ENCODE measurements at places on chromosomes 2 and 18. TPM values are rescaled to one million over a fixed set of nuclear protein-coding genes. Genes with fewer than 3 reads are reported as not detected.

Gene PLEK
- total RNA-seq = 2.2 TPM

Gene RNU2-63P
- 40.1 TPM for total RNA-seq

GRCh38 chr2:73373344-73373743 is 12.3 kb upstream of the ALMS1 start:
- no peak for DNase-seq

- no peak for DNase-seq
These were observed 34.7 kb downstream of the TRABD2A start for GRCh38 chr2:84846041-84846663.

GRCh38 chr18:34281722-34282121 is 57.0 kb upstream of the NOL4 start:
- no peak for DNase-seq

DNA sequence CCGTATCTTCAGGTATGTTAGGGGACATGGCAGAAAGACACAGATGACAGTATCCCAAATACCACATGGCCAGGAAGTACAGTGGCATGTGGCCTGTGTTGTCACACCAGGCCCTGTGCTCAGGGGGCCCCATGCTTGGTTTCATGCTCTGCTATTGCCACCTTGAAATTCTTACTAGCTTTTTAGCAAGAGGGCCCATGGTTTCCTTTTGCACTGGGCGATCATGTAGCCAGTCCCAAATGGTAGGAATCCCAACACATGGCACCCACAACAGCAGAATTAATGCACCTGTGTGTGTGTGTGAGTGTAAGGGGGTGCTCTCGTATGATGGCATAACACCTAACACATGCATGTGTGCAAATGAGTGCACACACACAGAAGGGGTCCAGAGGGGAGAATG is 39.2 kb downstream of the MYO7B start:
- no peak for DNase-seq

DNA sequence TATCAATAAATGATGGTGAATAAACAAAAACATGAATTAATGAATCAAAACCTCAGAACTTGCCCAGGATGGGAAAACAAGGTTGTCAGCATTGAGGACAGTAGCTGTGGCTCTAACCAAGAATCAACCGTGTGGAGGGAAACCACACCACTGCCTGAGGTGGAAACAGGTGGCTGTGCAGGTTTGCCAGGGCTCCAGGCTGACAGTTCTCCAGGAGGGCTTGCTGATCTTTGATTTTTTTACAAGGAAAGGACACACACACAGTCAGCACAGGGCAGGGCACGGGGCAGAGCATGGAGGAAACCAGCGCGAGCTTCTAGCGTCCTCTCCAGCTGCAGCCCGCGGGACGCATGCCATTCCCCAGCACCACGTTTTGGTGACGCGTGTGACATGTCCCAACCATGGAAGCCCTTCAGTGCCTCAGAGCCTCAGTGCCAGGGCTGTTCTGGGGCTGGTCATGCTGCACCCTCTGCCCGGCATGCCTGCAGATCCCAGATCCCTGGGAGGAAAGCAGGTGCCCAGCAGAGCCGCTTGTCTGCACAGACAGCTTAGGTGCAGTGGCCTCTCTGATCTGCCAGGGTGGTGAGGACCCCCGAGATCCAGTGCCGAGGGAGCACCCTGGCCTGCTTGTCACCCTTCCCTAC is 15.8 kb upstream of the AGXT start:
- no peak for DNase-seq

DNA sequence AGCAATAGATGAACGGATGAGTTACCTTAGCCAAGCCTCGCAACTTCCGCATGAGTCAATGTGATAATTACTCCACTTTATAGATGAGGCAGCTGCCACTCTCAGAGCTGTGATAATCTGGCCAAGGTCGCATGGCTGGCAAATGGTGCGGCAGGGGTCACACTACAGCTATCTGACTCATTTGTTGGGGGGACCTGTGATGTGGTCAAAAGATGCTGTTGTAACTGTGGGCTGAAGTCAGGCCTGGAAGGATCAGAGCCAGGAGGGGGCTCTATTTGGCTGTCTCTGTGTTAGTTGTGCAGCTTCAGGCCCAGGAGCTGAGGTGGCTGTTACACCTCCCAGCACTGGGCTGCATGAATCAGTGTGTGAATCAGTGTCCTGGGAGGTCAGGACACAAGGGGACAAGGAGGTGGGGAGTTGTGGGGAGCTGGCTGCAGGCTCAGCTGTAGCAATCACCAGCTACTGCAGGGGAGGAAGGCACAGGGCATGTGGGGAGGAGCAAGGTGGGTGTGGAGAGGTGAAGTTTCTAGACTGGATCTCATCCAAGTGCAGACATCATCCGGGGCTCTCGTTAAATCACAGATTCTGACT is 33.1 kb downstream of the NGEF start:
- DNase-seq = no peak

DNA sequence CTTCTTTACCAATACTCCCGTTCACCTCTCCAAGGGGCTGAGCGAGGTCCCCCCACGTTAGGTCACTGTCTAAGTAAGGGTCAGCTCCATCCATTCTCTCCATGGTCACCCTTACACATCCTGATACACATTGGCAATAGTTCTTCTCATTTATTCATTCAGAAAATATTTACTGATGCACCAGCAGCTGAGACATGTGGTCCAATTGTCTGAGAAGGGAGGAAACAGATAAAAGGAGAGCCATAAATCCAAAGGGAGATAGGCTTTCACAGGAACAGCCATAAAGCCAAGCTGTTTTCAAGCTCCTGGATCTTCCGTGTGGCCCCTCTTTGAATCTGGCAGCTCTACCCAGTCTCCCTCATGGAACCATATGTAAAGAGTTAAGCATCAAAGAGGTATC is 121.2 kb downstream of the TXNL1 start:
- DNase-seq = no peak

DNA sequence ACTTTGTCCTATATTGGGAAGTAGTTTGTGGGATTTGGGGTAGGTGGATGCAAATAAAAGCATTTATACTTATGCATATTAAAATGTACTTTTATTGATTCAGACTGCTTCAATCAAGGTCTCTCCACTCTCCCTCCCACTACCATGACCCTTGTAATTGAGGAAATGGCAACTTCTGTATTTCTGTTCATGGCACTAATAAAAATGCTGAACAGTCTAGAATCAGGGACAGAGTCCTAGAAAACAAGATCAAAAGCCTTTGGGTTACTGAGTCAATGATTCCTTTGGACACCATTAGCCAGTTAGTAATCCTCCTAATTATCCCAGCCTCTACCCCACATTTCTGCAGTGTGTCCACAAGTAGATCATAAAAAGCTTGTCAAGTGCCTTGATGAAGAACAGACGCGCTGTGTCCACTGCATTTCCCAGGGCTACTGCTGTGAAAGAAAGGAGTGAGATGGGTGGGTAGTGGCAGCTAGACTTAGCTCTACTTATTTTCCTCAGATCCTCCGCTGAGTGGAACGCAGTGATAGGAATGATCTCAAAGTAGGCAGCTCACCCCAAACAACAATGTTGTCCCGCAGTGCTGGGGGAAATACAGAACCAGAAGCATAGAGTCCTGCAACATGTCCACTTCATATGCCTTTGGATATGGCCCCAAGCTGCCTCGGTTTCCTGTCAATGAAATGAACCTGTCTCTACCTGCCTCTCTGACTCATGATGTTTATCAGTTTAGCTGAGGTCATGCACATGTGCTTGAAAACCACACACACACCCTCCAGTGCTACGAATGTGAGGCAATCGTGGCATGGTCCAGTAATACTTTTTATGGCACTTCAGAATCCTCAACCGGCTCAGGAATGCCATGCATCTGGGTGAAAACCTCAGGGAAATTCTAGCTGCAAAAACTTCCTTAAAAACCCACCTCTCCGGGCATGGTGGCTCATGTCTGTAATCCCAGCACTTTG is 115.5 kb downstream of the COL6A3 start:
- DNase-seq = no peak

GRCh38 chr2:69644506-69644979 is 1.0 kb upstream of the AAK1 start:
- no peak for DNase-seq
